ENCODE measurements at places on chromosomes 2 and 18.

DNA sequence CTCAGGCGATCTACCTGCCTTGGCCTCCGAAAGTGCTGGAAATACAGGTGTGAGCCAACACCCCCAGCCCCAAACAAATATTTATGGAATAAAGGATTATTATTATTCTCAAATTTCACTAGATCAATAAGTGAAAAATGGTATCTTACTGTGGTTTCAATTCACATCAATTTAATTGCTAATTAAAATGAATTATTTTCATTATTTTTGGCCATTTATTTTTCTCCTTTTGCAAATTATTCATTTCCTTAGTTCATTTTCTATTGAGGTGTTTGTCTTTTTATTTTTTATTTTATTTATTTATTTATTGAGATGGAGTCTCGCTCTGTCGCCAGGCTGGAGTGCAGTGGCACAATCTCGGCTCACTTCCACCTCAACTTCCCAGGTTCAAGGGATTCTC is 11.9 kb upstream of the HS6ST1 start:
- DNase-seq = no peak

DNA sequence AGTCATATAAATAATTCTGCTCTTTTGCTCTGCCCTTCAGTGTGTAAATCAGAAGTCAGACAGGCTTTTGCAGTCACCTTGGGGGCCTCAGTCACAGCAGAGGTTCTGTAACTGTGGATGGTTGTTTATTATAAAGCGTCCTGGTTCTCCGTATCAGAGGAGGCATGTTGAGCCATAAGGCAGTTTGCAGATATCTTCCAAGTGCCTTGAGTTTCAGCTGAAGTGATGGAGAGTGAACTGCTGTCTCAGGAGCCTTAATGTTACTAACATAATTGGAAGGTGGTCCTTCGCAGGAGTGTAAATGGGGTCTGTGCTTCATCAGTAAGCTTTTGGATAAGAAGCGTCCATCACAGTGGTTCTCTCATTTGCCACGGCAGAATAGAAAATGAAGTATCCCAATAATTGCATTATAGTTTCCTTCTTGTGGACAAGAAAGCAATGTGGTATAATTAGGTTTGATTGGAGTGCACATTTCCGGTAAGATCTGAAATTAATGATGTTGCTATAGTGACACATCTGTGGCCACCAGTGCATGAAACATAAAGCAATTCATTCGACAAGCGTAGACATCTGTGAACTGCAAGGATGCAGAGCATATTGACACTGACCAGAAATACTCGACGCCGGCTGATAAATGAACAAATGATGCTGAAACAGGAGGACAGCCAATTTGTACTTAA is 112.5 kb upstream of the NFATC1 start:
- DNase-seq = no peak

DNA sequence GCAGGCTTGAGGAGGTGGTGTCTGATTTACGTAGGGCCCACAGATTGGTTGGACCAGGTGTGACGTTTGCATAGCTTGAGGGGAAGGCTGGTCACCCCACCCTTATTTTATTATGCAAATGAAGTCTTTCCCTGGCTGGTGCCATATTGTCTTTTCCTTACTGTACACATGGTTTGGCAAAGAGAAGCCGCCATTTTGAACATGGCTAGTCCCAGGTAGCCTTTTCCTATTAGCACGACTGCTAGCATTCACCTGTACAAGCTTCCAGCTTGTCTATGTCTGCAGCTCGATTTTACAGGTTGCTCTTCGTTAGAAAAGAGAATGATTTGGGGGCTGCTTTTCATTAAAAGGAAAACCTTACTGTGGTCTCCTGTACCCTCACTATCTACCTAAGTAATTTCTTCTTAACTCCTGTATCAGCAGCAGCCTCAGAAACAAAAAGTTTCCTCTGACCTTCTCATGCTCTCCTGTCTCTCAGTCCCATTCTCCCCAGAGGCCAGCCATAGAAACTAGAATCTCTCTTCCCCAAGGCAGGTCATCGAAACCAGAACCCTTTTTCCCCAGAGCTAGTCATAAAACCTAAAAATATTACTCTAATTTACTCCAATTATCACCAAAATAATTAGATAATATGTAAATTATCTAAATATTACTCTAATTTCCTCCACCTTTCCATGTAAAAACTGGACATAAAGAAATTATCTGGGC is 151.8 kb downstream of the B3GNT2 start:
- no peak for DNase-seq

DNA sequence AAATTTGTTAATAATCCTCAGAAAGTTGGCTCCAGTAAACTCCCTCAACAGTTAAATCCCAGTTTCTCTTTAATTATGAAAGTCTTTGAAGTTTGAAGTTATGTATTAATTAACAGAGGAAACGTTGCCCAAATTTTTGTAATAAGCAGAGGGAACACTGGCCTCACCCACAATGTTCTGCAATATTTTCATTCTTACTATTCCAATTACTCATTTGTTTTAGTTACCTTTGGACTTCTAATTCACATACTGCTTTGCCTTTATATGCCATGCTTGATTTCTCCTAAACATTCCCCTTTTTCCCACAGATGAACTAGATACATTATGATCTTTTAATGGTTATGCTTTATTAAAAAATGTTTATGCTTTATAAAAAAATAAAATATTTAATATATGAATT is 61.3 kb downstream of the RELCH start:
- no peak for DNase-seq

- DNase-seq = no peak
These were observed 98.9 kb upstream of the EPC2 start for GRCh38 chr2:148545390-148546256.

GRCh38 chr18:29250259-29250658 is 1073.3 kb upstream of the CDH2 start:
- no peak for DNase-seq

DNA sequence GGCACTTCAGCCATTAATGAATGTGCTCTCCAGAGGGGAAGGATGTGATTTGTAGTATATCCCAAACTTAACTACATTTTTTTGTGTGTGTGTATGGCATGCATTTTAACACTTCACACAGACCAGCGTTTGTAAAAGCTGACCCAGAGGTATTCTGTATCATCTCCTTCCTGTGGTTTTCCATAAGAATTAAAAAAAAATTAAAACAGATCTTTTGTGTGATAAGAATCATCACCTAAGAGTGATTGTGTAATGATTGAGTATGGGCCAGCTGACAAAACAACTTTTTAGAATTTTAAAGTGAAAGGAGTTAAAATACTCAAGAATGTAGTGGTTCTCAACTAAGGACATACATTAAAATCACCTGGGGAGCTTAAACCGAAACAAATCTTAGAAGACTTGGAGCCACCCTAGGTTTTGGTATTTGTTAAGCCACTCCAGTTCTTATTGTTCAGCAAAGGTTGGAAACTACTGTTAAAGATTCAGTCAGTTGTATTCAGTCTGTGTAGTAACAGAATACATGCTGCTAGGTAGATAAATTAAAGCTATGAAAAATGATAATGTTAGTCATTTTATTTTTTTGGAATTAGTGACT is 120.1 kb downstream of the HAUS1 start:
- DNase-seq = no peak

DNA sequence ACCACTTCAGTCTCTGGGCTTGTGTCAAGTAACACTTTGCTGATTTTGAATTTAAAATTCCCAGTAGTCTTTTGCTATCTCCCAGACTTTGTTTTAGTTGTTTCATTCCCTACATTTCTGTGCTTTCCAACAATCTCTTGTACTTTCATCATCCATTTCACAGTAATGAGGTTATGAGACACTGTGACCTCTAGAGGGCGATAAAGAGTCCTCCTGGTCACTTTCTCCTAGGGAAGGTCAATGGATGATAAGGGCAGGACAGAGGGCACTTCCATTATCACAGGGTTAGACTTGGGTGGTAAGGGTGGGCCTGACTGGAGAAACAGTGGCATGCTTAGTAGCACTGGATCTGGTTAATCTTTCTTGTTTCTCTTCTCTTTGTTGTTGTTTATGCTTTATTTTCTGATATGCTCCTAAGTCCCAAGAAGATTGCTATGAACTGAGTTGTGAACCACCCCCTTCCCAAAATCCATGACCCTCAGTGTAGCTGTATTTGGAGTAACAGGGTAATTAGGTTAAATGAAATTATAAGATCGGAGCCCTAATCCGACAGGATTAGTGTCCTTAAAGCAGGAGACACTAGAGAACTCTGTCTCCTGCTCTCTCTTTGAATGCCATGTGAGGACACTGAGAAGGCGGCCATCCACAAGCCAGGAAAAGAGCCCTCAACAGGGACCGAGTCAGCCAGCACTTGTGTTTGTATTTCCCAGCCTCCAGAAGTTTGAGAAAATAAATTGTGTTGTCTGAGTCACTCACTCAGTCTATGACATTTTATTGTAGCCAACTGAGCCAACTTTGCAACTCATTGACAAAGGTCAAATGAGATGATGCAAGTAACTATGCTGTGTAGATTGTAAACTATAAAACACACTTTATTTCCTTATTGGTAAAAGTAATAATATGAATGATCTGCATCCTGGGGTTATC is 779.2 kb downstream of the CNTNAP5 start:
- no peak for DNase-seq

- no peak for DNase-seq
These were observed 209.5 kb downstream of the DYSF start for GRCh38 chr2:71662665-71663394.
